ENCODE measurements at places on chromosomes 1 and 21. TPM values are rescaled to one million over a fixed set of nuclear protein-coding genes. Genes with fewer than 3 reads are reported as not detected.

DCDC2B gene
- not detected for total RNA-seq

HSD3B2 gene
- total RNA-seq = not detected

PDE9A gene
- 0.38 TPM for total RNA-seq

SOD1 gene
- total RNA-seq = 272 TPM

C8A gene
- total RNA-seq = not detected

S100A7A gene
- not detected for total RNA-seq

ANKRD34A gene
- total RNA-seq = 0.28 TPM

EPHA8 gene
- total RNA-seq = not detected

FAM177B gene
- total RNA-seq = not detected

All from endothelial cell of coronary artery (primary cell).